Muscle of back (tissue), 13 donors: ENCODE measurements at places on chromosomes 1 and 21. TPM values are rescaled to one million over a fixed set of nuclear protein-coding genes. Genes with fewer than 3 reads are reported as not detected.
A peak's percentile ranks its signal among the peaks of the same experiment; 100 is the strongest.

Gene CFAP107
- polyA plus RNA-seq, result 0.35 TPM

Gene FCGR2B
- polyA plus RNA-seq, result not detected

Gene CAMK2N1
- 4.5 TPM for polyA plus RNA-seq

Gene HAO2
- 0.16 TPM for polyA plus RNA-seq

Gene ANKRD35
- 4.6 TPM for polyA plus RNA-seq

Gene FMO2
- polyA plus RNA-seq, result 0.72 TPM

Gene FHL3
- polyA plus RNA-seq, result 133 TPM

Gene P3R3URF
- polyA plus RNA-seq, result not detected

Gene CD1E
- polyA plus RNA-seq, result not detected

Gene WDR77
- 43.6 TPM for polyA plus RNA-seq

Gene SYNC
- 31.6 TPM for polyA plus RNA-seq

Gene CCDC185
- polyA plus RNA-seq, result not detected

Gene CEP170
- polyA plus RNA-seq, result 70.0 TPM

GRCh38 chr1:184387476-184388318, 868 bp downstream of the C1orf21 start:
- peak; percentile 54 for DNase-seq

- no peak for DNase-seq
Observed at GRCh38 chr1:226902601-226903000, 32.2 kb downstream of the PSEN2 start.

DNA sequence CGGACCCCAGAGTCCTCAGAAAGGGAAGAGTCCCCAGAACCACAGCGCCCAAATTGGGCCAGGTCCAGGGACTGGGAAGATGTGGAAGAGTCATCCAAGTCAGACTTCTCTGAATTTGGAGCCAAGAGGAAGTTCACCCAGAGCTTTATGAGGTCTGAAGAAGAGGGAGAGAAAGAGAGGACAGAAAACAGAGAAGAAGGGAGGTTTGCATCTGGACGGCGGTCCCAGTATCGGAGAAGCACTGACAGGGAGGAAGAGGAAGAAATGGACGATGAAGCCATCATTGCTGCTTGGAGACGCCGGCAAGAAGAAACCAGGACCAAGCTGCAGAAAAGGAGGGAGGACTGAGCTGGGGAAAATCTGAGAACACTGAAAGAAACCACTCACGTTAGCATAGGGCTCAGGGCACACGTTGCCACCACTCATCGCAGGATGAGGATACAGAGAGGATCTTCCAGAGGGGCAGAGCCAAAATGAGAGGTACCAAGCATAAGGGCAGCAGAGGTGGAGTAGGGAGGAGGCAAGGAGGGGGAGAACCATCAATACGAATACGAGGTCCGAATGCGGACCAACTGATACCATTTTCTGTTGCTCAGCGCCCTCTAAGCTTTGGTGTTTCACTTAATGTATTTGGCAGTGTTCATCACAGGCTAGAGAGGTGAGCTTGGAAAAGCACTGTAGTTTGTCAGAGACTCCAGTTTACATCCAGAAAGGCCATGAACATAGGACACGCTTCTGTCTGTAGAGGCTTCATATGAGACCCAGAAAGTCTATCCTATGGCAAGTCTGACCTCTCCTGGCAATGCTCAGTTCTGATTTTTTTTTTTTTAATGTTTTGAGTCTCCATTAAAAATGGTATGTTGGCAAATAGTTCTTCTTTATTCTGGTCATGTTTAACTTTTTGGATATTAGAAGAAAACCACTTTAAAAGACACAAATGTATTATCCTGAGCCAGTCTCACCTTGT, 34.7 kb downstream of the STYXL2 start:
- DNase-seq, result no peak

DNA sequence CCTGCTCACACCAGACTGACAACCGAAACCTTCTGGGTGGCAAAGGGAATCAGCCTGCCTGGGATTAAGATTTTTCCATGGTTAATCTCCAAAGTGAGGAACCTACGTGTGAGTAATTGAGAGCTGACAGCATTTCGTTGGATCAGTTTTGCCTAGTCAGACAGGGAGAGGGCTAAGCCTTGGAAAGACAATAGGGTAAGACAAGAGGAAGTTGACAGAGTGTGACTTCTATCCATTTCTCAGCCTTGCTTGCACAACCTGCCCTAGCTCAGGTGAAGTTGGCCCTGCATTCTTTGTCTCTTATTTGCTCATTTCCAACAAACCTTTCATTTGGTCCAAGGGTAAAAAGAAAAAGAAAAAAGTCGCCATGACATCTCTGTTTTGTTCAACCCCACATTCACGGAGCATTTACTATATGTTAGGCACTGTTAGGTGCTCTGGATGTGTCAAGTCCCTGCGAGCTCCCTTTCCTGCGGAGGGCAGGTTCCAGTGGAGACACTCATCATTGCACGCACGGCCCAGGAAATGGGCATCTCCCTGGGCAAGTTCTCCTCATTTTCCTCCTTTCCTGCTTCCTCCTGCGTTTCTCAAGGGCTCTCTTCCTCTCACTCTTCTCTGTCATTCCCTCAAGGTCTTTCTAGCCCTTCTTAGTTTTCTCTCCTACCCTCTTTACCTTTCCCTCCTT, 23.3 kb downstream of the KIRREL1 start:
- DNase-seq, result no peak

- no peak for DNase-seq
Observed at GRCh38 chr21:44993321-44994046, 53.7 kb downstream of the SLX9 start.

DNA sequence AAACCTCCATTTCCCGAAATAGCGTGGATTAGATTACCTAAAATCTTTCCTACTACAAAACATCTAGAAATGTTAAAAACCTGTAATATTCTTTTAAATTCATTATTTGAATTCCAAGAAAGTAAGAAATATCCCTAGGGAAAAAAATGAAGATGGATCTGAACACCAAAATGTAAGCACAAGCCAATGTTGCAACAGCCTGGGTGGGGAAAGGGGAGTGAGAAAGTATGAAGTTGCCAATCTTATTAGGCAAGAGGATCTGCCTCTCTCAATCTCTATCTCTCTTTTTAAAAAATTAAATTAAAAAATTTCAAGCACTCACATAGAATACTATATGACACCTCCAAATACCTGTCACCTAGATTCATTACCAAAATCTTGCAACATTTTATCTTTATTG, 74.9 kb upstream of the IRF2BP2 start:
- DNase-seq, result no peak

DNA sequence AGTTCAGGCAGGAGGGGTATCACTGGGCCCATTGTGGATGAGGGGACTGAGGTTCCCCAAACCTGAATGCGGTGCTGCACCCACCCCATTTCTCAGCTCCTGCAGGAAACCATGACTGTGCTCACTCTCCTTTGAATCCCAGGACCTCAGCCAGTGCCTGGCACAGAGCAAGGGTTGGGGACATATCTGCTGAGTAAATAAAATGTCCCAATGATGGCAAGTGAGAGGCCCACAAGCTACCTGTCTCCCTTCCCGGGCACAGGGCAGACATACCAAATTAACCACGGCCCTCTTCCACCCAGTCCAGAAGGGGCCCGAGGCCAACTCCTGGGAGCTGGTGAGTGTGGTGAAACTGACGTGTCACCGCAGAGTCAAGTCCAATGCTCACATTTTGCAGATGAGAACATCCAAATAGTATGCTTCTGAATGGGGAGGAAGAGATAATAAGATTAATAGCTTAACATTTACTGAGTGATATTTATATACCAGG, 97.6 kb downstream of the EPHB2 start:
- DNase-seq, result no peak

DNA sequence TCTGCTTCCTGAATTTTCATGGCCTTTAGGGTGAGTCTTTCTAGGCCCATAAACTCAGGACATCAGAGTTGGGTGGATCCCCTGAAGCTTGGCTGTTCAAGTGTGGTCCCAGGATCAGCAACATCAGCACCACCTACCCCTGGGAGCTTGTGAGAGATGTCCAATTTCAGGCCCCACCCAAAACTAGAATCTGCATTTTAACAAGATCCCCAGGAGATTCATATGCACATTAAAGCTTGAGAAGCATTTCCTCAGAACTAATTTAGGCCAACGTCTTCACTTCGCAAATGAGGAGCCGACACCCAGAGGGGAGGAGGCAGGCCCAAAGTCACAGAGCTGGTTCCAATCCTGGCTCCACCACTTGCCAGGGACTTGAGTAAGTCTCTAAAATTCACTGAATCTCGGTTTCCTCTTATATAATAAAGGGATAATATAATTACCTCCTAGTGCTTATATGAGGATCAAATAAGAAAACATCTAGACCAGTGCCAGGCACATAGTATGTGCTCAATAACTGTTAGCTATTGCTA, 10.3 kb upstream of the PHLDA3 start:
- no peak for DNase-seq

DNA sequence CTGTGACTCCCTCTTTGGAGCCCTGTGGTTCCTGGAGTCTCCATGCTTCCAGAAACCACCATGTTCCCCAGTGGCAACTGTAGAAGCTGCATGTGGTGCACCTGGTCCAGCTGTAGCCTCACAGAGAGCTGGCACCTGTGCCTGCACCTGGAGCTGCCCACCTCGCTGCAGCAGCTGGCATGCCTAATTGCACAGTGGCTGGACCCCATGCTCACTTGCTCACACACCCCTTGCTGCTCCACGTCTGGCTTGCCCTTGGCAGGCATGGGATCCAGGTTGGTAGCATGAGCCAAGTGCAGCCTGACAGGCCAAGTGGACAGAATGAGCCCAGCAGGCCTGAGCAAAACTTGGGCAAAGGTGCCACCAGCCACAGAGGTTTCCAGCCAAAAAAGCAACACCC, 680.1 kb downstream of the MATN1 start:
- no peak for DNase-seq

DNA sequence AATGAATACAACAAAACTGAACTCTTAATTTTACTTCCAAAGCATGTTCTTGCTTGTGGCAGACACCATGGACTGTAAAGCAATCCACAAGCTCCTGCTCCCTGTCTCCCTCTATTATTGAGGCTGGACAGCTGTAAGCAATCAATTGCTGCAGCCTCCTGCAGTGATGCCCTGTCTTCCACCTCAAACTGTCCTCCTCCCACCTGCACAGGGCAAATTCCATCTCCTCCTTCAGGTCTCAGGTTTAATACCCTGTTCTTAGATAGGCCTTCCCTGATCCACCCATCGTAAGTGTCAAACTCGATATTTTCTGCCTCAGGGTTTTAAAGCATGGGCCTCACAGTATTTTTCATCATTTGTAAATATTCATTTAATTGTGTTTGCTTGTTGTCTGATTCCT, 81.8 kb downstream of the LYST start:
- no peak for DNase-seq

DNA sequence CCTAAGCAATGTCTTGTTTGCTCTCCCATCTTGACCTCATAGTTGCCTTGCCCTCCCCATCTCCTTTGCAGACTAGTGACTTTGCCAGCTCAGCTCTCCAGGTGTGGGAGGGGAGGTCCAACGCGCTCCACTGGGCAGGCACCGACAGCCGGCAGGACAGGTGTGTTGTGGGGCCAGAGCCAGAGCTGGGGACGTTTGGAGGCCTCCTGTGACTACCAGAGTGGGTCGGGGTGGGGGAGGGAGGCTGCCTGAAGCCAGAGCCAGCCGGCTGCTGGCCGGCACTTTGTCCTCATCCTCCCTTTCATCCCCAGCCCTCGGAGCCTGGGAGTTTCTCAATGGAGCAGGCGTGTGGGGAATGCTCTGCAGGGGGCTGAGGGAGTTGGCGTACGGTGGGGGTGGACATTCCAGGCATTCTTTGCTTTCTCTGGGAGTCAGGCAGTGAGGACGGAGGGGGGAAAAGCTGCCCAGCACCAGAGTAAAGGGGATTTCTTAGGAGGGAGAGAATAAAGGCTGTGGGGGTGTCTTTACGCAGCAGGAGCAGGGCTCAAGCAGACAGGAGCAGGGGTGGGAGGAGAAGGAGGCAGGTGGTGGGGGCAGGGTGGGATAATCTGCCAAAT, 20.2 kb downstream of the NUAK2 start:
- DNase-seq, result peak; percentile 50

DNA sequence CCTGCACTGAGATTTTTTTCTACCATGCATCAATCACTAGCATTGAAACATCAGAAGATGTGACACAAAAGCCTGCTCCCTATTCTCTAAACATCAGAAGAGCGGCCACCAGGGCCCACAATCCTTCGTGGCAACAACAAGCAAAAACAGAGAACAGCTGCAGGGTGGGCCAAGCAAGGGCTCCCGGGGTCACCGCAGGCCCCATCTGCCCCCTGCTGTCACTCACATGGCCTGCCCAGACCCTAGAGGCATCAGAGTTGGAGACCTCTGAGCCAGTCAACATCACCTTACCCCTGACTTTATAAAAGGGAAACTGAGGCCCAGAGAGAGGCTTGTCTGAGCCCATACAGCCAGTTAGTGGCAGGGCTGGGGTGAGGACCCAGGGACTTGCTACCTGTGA, 1.8 kb downstream of the LAPTM5 start:
- DNase-seq, result no peak

DNA sequence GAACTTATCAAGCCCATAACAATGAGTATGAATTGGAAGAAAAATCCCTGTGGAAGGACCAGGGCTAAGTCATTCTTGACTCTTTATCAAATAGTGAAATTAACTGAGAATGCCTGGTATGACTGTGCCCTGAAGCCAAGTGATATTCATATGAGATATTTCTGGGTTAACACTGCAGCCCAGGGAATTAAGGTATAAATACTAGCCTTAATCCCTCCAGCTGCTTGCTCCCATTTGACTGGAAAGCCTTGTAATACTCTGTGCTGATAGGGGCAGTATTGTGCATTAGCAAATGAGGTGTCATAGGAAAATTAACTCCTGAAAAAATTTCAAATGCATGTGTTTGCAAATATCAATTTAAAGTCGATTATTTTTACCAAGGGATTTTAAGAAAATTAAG, 568.8 kb downstream of the LMO4 start:
- DNase-seq, result peak; percentile 7

GRCh38 chr1:184408580-184408979, 21.8 kb downstream of the C1orf21 start:
- DNase-seq, result no peak

DNA sequence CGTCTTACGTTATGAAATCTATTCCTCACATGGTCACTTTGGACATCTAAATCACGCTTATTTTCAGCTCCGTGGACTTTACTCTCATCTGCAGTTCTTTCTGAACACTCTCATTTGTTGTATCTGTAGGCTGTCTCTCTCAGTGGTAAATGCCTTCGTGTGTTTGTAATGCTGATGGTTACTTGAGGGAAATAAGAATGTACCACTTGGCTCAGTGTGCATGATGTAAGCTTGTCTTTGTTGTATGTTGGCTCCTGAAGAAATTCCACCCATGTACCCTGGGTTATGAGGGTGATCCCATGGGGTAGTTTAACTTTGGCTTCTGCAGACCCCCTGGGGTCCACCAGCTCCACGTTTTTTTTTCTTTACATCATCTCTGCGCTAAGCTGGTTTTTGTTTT, 378.4 kb downstream of the SETD4 start:
- no peak for DNase-seq

DNA sequence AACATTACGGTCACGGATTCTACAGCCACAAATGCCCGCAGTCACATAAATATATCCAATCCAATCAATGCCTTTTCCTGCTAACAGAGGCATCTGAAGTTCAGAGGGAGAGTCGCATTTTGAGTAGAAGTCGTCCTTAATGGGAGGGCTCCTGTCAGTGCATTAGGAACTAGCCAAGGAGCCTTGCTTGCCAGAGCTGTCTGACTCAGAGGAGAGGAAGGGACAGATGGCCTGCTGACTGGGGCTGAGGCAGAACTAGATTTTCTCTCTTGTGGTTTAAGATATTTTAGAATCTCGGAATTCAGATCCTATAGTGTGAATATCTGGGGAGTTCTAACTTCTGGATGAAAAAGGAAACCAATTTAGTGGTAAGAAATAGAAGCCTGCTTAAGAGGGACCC, 10.6 kb downstream of the XKR8 start:
- peak; percentile 60 for DNase-seq

GRCh38 chr1:37795340-37796125, 1.9 kb downstream of the MANEAL start:
- DNase-seq, result peak; percentile 74
